ENCODE measurements at places on chromosomes 2 and 18. TPM values are rescaled to one million over a fixed set of nuclear protein-coding genes. Genes with fewer than 3 reads are reported as not detected.

Gene PROM2
- 107 TPM for total RNA-seq

Gene CTAGE1
- not detected for total RNA-seq

Gene COQ10B
- total RNA-seq: 26.5 TPM

Gene DSC1
- 519 TPM for total RNA-seq

Gene KYNU
- total RNA-seq: 6.1 TPM

Gene SULT1C2
- 0.23 TPM for total RNA-seq

Gene ALPG
- total RNA-seq: not detected

Gene RNF138
- 19.5 TPM for total RNA-seq

Gene UGT1A8
- total RNA-seq: not detected

Gene IL36B
- total RNA-seq: 11.9 TPM

Data from lower leg skin (tissue), 4 donors.